CD4-positive, alpha-beta T cell treated with Interferon alpha-2 for 1 hour (primary cell): ENCODE measurements at places on chromosomes 16 and 17.

DNA sequence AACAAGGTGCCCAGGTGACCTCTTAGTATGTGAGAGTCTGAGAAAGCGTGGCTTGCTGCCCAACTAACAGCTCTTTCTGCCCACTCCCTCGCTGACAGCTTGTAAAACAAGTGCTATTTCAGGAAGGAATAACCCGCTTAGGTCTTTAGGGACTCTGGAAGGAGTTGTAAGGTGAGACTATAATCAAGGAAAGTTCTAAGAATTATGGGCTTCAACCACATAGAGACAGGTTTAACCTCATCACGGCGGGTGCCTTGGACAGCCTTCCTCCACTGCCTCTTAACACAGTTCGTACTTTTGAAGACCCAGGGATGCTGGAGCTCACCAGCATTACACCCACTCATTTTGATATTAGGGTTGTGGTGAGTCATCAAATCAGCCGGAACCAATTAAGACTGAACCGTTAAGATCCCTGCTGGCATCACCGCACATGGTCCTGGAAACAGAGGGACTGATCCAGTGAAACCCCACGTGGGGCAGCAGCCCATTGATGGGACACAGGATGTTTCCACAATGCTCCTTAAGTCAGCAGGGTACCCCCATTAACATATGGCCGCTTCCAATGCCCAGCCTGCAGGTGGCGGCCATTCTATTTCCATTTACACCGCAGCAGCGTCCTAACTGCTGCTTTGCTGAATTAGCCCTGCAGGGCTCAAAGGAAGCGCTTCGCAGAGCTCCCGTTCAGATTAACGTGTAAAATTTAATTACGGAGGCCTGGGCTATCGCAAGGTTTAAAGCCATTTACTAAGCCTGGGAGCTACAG is 176.6 kb upstream of the SDK2 start:
- DNase-seq, result no peak

- DNase-seq, result no peak
Observed at GRCh38 chr17:29060475-29060874, 17.5 kb downstream of the PIPOX start.

GRCh38 chr17:83143817-83144231 is 64.4 kb downstream of the METRNL start:
- no peak for DNase-seq

DNA sequence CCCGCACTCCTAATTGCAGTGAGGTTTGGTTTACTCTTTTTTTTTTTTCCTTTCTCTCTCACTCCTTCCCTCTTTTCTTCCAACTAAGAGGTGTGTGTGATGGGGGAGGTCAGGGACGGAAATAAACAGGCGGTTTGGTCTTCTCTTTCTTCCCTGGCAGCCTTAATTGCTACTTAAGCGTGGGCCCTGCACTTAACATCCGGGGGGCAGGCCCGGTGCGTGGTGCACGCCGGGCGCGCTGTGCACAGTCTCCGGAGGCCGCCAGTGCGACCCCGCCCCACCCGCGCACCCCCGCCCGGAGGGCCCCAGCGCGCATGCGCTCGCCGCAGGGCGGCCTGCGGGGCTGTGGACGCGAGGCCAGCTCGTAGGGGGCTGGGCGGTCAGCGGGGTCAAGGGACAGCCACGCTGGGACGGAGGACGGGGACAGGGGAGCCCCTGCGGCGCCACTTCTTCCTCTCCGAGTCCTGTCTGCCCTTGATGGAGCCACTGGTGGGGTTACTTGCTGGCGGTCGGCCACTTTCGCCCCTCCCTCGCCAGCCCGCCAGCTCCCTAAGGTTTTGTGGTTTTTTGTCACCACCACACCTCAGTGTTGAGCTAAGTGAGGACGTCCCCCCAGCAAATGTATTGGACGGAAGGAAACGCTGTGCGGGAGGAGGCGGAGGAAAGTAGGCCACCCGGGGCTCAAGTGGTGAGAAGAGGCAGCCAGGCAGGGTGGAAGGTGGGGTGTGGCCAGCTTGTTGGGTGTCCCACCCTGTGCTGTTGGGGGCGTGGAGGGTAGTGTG is 120.9 kb downstream of the MRM1 start:
- peak; percentile 78 for DNase-seq

DNA sequence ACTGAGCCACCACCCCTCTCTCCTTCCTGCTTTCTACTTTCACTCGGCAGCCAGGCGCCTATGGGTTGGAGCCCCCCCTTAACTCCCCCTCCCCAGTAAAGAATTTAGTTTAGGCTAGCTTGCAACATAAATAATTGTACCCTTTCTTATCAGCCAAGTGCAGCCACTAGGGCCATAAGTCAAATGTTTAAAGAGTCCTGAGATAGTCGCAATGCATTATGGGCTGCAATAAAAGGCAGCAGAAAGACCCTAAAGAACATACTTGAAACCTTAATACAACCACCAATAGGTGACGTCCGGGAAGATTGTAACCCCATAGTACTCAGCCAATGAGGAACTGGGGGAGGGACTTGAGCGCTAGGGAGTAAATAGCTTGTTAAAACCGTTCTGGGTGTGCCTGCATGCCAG is 40.5 kb downstream of the C16orf82 start:
- DNase-seq, result no peak

DNA sequence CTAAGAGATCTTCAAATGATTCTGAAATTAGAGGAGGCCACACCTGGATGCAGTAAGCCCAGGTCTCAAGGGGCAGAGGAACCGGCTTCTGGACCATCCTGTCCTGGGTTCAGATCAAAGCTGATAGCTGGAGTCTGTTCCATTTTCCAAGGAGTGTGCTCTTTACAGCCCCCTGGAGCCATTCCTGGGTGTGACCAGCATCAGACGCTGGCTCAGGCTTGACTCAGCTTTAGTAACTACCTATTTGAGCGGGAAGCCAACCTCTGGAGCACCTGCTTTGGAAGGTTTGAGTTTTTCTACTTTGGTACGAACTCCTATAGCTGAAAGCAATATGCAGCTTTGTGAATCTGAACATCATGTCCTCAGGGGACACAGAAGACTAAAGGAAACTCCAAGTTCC is 12.9 kb upstream of the BBS2 start:
- DNase-seq, result no peak
